ENCODE measurements at places on chromosomes 4 and X. TPM values are rescaled to one million over a fixed set of nuclear protein-coding genes. Genes with fewer than 3 reads are reported as not detected.

Gene TEX13B
- total RNA-seq, result not detected

Gene MGAT4D
- total RNA-seq, result not detected

DNA sequence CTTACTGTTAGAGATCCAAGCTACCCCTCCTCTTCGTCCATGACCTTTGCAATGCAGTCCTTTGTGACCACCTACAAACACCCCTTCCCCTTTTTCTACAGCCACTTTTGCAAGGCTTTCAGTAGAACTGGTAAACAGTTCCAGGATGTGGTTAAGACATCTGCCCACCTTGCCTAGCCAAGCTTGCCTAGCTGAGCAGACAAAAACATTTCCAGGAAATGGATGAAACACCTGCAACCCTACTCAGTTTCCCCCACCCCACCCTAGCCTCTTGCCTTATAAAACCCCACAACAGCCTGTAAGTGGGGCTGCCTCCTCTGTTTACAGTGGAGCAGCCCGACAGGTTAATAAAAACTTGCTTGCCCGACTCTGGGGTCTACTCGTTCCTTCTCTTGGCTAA, 133.8 kb downstream of the ZC4H2 start:
- H3K27ac ChIP-seq, result no peak overlapping the region
- H3K36me3 ChIP-seq, result no peaks in the 10 kb centered on the region
- H3K4me1 ChIP-seq, result no peaks in the 10 kb centered on the region
- H3K4me3 ChIP-seq, result no peak overlapping the region

DNA sequence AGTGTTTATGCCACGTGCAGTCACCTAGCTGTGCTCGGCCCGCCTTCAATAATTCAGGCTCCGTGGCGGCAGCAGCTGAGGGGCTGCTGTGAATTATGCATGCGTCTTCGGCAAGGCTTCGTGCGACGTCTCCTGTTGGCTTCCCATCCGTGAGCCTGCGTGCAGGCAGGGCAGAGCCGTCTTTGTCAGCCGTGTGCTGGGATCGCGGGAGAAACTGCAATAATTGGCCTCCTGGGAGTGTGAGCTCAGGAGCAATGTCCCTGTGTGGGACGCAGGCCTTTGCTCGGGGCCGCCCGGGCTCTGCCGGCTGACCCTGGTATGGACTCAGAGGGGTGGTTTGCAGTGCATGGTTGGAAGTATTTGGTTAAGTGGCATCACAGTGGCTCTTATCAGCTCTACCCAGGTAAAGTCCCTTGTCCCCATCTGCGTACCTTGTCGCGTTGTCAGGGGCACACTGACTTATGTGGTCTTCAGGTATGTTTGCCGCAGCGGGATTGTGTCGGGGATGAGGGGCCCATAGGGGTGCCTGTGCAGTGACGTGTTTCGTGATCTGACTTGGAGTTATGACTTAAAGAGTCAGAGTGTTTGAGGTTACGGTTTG, 34.5 kb upstream of the HGFAC start:
- no peaks in the 10 kb centered on the region for H3K36me3 ChIP-seq
- H3K27ac ChIP-seq, result no peak overlapping the region
- no peaks in the 10 kb centered on the region for H3K4me1 ChIP-seq
- H3K4me3 ChIP-seq, result no peak overlapping the region
- DNase-seq, result no peak

Gene ATP8A1
- 42.1 TPM for total RNA-seq

DNA sequence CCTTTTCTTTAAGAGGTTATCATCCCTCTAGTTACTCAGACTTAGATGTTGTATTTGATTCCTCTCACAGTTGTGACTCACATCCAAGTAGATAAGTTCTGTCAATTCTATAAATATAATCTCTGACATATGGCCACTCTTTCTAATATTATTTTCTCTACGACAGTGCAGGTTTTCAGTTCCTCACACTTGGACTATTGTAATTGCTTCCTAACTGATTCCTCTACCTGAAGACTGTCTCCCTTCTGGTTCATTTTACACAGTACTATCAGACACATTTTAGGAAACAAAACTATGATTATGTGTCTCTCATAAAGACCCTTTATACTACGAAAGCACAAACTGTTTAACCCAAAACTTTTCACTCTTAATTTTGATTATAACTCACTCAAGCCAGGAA, 31.3 kb upstream of the GNRHR start:
- H3K36me3 ChIP-seq, result no peaks in the 10 kb centered on the region
- DNase-seq, result no peak
- no peak overlapping the region for H3K27ac ChIP-seq
- no peaks in the 10 kb centered on the region for H3K27me3 ChIP-seq

DNA sequence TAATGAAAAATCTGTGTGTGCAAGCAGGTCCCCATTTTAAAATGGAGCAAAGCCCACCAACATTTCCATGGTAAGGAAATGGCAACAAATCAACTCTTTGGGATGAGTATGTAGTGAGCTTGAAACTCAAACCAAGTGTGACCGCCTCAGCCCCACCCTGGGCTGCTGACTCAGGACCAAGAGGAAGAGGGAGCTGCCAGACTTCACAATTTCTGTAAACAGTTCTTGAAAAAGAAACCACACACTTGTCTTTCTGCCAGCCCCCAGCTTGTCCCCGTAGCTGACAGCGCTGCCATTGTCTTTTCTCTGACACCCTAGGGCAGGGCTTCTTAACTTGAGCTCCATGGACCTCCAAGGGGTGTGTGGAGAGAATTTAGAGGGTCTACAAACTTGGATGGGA, 10.3 kb downstream of the RTL5 start:
- no peak for DNase-seq
- H3K27ac ChIP-seq, result peak overlapping the region; percentile 31
- H3K36me3 ChIP-seq, result no peaks in the 10 kb centered on the region
- no peak overlapping the region for H3K4me3 ChIP-seq

DNA sequence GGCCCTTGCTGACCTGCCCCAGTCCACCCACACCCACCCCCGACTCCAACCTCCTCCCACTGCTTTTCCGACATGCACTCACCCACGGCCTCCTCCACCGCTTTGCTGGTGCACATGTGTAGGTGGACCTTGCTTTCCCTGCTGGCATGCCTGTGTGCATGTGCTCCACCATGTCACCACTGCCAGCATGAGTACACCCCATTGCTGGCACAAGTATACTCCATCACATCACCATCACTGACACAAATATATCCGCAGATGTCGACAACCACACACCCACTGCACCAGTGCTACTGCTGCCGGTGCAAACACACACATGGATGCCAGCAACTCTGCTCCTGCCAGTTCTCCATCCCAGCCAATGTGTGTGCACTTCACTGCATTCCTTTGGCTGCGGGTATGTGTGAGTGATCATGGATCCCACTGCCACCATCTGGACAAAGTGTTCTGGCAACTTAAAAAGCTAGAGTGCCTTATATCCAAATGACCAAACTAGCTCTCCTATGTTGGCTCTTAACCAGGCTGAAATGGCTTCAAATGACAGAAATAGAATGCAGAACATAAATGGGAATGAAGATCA, 1072.3 kb downstream of the RAPGEF2 start:
- H3K36me3 ChIP-seq, result no peaks in the 10 kb centered on the region
- no peaks in the 10 kb centered on the region for H3K4me1 ChIP-seq
- no peak overlapping the region for H3K4me3 ChIP-seq
- H3K27ac ChIP-seq, result no peak overlapping the region
- H3K27me3 ChIP-seq, result no peaks in the 10 kb centered on the region

GRCh38 chr4:56737666-56738065, 56.6 kb upstream of the HOPX start:
- H3K27ac ChIP-seq, result no peak overlapping the region
- H3K4me1 ChIP-seq, result peaks cover 5% of the 10 kb centered on the region
- H3K36me3 ChIP-seq, result no peaks in the 10 kb centered on the region
- no peak overlapping the region for H3K4me3 ChIP-seq

DNA sequence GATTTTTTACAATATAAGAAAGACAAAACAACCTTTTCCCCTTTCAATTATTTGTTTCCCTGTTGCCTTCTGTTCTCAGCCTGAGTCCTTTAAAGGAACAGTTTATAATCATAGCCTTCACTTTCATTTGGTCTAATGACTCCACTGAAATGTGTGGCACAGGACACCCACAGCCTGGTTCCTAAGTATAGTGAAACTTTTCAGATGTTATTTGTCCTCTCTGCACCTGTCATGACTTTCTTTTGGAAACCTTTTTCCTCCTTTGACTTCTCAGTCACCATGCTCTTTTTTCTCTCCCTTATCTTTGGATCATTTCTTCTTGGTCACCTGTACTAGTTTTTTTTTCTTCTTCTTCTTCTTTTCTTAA, 237.8 kb upstream of the ANXA3 start:
- H3K4me1 ChIP-seq, result no peaks in the 10 kb centered on the region
- no peak overlapping the region for H3K4me3 ChIP-seq
- no peak for DNase-seq
- H3K27me3 ChIP-seq, result no peaks in the 10 kb centered on the region
- no peak overlapping the region for H3K27ac ChIP-seq

DNA sequence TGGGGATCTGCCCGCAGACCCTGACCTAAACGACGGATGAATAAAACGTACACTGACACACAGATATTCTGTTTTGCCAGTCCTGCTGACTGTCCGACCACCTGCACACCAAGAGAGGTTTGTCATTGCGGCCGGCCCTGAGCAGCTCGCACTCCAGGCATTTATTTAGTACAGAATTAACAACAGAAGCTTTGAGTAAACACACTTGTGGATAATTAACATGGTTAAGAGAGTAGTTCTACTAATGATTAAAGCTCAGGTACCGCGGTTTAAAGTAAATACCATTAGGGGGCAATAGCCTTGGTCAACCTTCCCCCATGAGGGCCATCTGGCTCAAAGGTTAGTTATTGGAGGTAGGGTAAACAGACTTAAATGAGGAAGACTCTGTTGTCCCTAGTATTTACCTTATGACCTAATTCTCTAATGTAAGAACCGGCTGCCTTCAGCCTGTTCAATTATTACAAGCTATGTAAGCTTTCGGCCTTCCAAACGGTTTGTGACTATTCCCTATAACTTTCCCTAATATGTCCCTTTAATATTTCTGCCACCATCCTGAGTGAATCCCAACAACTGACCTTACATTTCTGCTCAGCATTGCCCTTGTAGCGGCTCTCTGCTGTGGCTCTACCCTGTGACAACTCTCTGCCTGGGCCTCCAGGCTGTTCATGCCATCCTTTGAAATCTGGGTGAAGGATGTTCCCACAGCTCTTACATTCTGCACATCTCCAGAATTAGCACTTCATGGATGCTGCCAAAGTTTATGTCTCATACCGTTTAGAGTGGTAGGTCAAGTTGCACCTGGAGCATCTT, 46.9 kb upstream of the SYTL5 start:
- H3K27me3 ChIP-seq, result no peaks in the 10 kb centered on the region
- no peak overlapping the region for H3K4me3 ChIP-seq
- DNase-seq, result peak; percentile 34
- peak overlapping the region; percentile 64 for H3K27ac ChIP-seq
- no peaks in the 10 kb centered on the region for H3K4me1 ChIP-seq

Gene SLC4A4
- 14.2 TPM for total RNA-seq

DNA sequence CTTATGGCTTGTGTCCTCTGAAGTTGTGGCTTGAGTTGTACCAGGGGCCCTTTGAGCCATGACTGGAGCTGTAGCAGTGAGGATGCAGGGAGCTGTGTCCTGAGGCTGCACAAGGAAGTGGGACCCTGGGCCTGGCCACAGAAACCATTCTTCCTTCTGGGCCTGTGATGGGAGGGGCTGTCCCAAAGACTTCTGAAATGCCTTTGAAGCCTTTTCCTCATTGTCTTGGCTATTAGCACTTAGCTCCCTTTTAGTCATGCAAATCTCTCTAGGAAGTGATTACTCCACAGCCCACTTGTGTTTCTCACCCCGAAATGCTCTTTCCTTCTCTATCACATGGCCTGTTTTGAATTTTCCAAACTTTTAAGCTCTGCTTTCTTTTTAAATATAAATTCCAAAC, 92.4 kb downstream of the FHDC1 start:
- H3K4me1 ChIP-seq, result peaks cover 11% of the 10 kb centered on the region
- H3K4me3 ChIP-seq, result no peak overlapping the region
- no peaks in the 10 kb centered on the region for H3K27me3 ChIP-seq
- H3K36me3 ChIP-seq, result no peaks in the 10 kb centered on the region
- DNase-seq, result no peak
- H3K27ac ChIP-seq, result no peak overlapping the region

DNA sequence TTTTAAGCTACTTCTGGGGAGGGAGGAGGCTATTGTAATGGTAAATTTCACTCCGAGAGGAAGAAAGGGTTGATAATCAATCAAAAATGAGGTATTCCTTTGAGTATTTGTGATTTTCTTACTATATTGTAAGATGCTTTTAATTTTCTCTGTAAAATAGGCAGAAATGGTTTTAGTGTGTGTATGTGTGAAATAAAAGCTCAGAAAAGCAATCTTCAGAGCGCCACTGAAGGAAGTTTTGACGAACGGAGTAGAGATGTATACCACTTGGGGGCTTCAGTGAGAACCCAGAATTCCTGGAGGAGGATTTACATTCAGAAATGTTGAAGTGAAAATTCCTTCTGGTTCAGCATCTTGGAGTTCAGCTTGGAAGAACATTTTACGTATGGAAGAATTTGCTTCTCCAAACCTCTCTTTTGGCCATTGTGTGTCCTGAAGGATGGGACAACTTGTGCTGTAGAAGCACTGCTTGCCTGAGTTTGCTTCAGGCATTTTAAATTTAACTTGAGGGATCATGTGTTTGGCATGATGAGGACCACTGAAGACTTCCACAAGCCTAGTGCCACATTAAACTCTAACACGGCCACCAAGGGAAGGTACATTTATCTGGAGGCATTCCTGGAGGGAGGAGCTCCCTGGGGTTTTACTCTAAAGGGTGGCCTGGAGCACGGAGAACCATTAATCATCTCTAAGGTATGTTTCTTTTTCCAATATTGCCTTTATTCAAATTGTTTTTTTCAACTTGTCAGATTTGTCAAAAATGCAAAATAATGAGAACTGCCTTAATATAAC, 695 bp downstream of the SHROOM3 start:
- peaks cover 7% of the 10 kb centered on the region for H3K4me1 ChIP-seq
- H3K27ac ChIP-seq, result peak overlapping the region; percentile 51
- no peak for DNase-seq

GRCh38 chrX:700936-701335, 70.3 kb downstream of the SHOX start:
- no peak overlapping the region for H3K27ac ChIP-seq
- H3K4me1 ChIP-seq, result no peaks in the 10 kb centered on the region
- H3K36me3 ChIP-seq, result no peaks in the 10 kb centered on the region
- DNase-seq, result no peak

DNA sequence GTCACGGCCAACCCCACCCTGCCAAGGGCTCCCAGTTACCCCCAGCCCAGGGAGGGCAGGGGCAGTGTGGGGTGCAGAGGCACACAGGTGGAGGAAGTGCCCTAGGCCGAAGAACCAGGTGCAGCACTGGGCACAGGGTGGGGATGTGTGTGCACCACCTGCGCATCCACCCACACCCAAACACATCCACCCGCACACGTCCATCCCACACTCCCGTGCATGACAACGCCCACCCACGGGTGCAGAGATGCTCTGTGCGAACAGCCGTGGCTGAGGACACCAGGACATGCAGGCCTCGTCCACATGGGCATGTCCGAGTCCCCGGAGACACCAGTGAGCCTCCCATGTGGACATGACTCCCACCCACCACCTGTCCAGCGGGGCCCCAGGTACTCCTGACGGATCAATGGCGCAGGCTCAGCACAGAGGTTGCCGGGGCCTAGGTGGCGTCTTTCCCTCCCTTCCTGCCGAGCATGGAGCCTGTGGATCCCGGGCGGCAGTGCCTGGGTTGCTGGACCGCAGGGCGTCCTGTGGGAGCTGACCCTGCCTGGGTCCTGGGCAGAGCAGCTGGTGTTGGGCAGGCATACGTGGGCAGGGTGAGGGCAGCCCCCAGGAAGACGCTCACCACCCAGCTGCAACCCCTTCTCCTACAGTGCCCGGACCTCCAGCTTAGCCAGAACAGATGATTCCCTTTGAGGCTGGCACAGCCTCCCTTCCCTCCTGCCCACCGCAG, 19.6 kb downstream of the CTBP1 start:
- H3K27ac ChIP-seq, result no peak overlapping the region
- H3K36me3 ChIP-seq, result no peaks in the 10 kb centered on the region
- DNase-seq, result no peak
- peaks cover 11% of the 10 kb centered on the region for H3K4me1 ChIP-seq
